GF-D8 (cell line): ENCODE measurements at places on chromosomes 7 and 10.

DNA sequence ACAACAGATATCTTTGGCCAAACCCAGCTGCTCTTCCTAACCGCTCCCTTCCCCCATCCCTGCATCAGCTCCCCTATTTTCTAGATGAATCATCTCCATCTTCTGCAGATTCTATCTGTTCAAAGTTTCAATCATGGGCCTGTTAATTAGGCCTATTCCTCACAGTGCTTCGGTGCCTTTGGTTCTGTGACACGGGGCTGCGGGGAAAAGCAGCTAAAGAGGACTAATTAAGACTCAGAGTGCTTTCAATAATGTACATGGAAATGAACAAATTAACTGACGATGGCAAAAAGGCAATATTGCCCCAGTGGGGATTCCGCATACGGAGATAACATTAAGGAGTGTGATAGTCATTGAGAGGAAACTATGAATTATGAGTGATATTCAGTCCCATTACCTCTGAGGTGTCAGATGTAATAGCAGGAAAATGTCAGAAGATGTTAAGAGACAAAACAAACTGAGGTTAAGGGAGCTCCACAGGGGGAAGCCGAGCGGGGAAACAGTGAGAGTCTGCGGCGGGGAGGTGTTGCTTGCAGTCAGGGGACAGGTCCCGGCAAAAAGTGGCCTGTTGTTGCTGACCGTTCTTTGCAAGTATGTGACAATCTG is 716.9 kb downstream of the TYW1 start:
- no peak for DNase-seq

- DNase-seq = no peak
These were observed 48.6 kb downstream of the CAMK1D start for GRCh38 chr10:12397941-12398340.

DNA sequence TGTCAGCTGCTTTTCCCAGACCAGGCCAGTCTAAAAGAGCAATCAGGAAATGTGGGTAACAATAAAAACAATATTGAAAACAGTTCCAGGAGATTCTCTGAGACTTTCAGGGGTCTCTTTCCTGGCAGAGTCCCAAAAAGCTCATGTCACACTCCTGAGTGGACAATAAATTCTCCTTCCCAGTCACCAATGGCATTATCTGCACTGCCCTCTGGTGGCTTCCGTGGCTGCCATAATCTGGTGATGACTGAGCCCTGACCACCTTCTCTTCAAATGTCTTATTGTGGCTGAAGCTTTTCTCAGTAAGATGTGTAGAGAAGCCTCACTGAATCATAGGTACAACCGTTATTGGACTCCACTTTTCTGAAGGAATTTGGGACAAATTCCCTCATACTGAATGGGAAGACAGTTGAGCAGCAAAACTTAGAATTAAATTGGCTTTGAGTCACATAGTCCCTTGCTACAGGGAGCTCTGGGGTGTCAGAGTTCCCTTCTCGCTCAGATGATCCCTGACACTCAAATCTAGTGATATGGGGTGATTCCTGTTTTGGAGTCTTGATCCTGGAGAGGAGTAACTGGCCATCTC is 24.4 kb upstream of the ASAH2 start:
- no peak for DNase-seq

DNA sequence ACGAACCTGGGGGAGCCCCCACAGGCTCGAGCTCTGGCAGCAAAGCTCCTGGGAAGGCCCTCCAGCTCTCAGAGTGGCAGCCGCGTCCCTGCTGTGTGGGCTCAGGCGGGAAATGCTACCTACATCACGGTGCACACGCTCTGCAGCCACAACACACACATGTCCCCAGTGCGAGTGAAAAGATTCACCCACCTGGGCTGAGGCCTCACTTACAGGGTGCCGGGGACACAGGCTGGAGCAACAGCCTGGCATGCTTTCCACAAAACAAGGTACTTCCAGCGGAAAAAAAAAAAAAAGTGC is 410.4 kb upstream of the FOXK1 start:
- no peak for DNase-seq

DNA sequence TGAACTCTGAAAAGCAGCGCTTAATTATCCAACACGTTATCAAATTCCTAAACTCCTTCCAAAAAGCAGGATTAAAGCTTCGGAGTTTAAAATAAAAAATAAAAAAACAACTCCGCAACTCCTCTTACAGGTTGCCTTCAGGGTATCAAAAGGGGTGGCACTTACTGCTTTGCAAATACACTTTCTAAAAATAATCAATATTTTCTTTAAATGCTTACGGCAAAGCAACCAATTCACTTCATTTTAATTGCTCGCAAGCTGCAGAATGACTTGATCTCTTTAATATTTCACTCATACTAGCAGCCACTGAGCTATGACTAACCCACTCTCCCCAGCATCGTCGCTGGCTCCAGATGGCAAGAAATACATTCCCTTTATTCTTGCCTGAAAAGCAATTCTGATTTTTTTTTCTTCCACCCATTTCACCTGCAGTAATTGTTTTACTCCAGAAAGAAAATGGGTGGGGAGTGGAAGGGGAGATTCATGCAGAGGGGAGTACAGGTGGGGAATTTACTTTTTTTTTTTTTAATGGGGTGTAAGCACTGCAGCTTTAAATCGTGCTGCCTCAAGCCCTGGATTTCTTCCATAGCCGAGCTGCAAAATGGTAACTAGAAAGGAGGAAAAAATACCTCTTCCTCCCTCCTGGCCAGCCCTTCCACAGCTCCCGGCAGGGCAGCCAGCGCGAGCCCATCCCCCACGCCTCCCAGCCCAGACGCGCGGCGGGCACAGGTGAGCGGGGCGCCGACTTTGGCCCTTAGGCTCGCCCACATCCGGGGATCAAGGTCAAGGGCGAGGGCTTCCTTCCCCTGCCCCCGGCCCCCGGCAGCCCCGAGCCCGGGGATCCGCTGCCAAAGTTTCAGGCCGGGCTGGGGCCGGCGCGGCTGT is 54.2 kb upstream of the FHIP2A start:
- DNase-seq = no peak

DNA sequence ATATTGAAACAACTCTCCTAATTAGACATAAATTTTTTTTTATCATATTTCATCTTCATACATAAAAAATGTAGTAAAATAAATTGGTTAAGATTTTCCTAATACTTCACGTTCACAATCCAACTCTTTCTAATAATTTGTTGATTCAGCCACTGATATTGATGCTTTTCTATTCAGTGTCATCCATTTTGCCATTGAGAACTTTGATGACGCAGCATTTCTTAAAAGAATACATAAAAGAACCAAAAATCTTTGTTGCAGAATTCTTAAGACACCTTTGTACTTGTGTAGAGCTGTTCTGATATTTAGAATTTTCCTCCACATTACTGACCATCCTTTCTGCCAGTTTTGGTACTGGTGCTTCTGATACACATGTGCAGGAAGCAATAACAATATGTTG is 52.6 kb downstream of the LOXL4 start:
- DNase-seq = no peak

GRCh38 chr10:24324651-24325050 is 115.7 kb downstream of the KIAA1217 start:
- DNase-seq = no peak

DNA sequence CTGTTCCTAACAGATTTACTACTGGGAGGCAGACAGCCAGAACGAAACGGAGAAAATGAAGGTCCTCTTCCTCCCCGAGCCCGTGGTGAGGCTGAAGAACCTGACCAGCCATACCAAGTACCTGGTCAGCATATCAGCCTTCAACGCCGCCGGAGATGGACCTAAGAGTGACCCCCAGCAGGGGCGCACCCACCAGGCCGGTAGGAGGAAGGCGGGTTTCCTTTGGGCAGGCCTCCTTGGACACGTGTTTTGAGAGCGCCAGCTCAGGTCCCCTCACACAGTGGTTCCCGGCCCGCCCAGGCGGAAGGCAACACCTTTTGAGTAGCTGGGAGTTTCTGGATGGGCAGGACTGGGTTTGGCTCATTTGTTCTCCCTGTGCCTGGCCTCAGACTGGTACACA is 474.0 kb upstream of the FOXK1 start:
- DNase-seq = no peak

- DNase-seq = no peak
These were observed 223.3 kb downstream of the IMMP2L start for GRCh38 chr7:111339006-111339405.

DNA sequence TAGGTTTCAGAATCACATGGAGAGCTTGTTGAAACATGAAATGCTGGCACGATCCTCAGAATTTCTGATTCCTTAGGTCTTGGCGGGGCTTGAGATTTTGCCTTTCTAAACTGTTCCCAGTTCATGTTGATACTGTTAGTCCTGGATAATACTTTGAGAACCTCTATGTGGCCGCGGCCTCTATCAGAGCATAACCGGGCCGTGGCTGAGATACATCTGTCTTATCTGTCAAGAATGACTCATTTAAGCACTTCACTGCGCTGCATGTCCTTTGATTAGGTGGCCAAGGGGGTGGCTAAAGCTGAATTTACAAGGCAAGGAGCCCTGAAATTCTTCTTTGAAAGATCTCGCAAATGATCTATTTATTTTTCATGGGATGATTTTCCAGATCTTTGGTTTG is 66.9 kb downstream of the GALNT17 start:
- no peak for DNase-seq

DNA sequence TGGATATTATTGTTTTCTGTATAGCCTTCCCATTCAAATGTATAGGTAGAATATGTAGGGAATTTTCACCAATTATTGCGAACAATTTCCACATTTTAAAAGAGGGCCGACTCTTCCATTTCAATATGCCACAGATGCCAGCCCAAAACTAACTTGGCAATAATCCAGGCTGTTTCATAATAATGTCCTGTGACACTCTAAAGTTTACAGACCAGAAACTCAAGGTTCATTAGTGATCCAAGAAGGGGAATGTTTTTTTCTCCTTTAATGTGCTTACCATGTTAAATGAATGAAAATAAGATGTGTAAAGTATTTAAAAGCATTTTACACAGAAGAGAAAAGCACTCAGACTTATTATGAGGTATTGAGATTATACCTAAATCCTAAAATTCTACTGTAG is 63.0 kb upstream of the FAM3C start:
- DNase-seq = no peak

GRCh38 chr10:13844651-13845050 is 257.9 kb downstream of the PRPF18 start:
- no peak for DNase-seq

DNA sequence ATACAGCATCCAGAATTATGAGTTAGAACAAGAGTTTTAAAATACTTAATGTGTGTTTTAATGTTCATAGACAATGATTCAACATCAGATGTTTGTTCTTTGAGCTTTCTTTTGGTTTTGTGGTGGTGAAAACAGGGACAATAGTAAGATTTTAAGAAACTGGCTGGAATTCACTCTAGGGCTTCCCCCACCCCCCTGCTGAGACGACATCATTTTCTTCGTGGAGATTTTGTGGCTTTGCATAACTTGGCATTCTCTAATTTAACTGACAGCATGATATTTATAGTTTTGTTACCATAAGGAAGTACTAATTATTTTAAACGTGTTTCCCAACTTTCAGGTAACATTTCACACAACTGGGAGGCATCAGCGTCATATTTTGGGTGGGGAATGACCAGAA is 184.1 kb downstream of the BICC1 start:
- no peak for DNase-seq

DNA sequence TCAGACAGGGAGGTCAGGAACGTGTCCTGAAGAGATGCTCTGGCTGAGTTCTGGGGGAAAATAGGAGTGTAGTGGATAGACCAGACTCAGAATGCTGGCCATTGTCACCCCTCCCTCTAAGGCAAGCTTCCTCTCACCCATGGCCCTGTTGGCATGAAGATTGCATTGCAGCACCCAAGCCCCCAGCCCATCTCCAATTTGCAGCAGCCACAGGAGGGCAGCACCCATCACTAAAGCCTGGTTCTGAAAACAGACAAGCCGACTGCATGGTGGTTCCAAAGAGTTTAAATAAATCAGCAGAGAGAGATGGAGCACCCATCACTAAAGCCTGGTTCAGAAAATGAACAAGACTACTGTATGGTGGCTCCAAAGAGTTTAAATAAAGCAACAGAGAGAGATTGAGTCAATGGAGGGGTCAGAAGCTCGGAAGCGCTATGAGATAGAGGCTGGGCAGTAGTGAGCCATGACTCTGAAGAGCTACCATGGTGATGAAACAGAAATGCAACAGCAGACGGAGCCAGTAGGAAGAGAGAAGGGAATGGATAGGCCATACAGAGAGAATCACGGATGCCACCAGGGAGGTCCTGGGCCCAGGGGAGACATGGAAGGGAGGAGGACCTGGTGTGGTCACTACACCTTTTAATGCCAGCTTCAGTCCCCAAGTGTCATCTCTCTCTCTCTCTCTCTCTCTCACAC is 237.9 kb upstream of the MYO3A start:
- DNase-seq = no peak

GRCh38 chr7:28020302-28020940 is 160.2 kb downstream of the JAZF1 start:
- peak; percentile 49 for DNase-seq

DNA sequence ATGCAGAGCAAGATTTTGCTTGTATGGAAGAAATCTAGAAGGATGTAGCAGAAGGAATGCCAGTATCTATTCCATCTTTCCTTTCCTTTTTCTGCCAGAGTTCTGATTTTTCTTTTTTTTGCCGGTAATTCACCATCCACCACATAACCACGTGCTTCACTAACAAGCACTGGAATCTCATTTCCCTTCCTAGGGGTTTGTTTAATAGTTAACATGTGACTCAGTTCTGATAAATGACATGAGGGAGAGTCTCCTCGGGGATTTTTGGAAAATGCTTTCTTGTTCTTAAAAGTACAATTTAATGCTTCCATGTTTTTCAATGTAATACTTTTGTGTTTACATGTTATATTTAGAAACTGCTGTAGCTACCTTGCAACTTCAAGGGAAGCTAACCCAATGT is 590.2 kb downstream of the SH2D4B start:
- DNase-seq = no peak

DNA sequence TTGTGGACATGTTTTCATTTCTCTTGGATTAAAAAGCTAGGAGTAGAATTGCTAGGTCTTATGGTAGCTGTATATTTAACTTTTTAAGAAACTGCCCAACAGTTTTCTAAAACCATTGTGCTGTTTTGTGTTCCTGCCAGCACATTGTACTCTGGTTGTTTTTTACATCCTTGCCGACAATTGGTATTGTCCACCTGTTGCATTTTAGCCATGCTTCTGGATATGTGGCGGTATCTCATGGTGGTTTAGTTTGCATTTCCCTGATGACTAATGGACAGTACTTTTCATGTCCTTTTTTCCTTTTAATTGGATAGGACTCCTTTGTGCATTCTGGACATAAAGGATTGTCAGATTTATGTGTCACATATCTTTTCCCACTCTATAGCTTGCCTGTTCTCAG is 45.5 kb downstream of the STK17A start:
- no peak for DNase-seq
